ENCODE measurements at places on chromosomes 11 and 22. TPM values are rescaled to one million over a fixed set of nuclear protein-coding genes. Genes with fewer than 3 reads are reported as not detected.
A peak's percentile ranks its signal among the peaks of the same experiment; 100 is the strongest.

The OR5B21 gene
- not detected for total RNA-seq

DNA sequence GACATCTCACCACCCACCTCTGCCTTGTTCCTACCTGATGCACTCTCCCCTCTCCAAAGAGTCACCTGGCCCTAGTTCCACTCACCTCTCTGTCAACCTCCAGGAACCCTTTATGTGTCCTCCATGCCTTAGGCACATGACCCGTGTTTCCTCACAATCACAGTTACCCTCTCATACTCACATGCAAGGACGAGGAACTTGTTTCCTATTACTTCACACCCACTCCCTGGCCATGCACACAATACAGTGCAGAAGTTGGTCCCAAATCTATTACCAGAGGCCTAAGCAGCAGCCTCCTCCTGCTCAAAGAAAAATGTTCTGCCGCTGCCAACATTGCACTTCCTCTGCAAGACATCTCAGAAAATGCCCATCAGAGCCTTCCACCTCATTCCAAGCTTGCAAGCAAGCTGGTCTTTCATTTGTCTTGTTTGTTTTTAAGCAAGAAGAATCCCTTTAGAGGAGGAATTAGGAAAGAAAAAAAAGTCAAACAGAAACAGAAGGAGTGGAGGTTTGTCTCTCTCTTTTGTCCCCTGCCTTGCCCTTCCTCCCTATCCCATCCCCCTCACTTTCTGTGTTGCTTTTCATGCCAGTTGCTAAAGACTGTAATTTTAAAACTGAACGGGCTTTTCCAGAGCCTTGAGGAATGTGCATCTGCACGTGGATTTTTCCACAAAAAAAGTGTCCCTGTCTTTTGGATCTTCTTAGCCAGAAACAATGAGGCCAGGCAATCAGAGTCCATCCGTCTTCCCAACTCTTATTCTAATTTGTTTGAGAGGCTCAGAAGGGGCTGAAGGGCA is 63.4 kb downstream of the KCNJ1 start:
- no peak for DNase-seq

The HEPHL1 gene
- total RNA-seq: not detected

DNA sequence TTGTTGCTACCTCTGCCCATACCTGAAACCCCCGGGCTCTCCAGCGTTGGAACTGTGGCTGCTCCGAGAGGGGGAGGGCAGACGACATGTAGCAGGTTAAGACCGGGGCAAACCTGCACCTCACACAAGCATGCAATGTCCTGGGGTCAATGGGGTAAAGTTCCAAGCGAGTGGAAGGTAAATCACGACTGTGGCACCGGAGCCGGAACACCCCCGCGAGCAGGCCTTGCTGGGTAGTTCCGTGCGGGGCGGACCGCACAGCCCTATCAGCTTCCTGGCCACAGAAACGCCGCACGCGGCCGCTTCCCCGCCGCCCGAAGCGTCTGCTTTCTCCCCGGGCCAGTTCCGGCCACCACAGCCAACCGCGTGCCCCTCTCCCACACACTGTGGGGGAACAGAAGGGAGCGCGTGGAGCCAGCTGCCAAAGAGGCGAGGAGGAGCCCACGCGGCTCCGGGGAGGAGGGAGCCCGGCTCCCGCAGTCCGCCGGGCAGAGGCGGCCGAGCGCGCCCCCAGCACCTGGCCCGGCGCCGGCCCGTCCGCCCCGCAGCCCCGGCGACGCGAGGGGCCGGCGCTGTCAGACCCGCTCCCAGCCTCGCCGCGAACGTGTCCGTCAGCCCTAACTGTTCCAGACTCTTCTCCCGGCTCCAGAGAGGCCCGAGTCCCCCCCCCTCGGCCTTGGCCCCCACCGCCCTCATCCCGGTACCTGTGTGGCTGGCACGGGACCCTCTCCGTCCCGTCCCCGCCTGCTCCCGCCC is 1.6 kb downstream of the SPTBN2 start:
- no peak for DNase-seq

GRCh38 chr11:96050435-96051182 is 126.7 kb upstream of the MTMR2 start:
- DNase-seq: no peak

GRCh38 chr22:20741634-20742581 is 32.0 kb upstream of the SERPIND1 start:
- DNase-seq: no peak

DNA sequence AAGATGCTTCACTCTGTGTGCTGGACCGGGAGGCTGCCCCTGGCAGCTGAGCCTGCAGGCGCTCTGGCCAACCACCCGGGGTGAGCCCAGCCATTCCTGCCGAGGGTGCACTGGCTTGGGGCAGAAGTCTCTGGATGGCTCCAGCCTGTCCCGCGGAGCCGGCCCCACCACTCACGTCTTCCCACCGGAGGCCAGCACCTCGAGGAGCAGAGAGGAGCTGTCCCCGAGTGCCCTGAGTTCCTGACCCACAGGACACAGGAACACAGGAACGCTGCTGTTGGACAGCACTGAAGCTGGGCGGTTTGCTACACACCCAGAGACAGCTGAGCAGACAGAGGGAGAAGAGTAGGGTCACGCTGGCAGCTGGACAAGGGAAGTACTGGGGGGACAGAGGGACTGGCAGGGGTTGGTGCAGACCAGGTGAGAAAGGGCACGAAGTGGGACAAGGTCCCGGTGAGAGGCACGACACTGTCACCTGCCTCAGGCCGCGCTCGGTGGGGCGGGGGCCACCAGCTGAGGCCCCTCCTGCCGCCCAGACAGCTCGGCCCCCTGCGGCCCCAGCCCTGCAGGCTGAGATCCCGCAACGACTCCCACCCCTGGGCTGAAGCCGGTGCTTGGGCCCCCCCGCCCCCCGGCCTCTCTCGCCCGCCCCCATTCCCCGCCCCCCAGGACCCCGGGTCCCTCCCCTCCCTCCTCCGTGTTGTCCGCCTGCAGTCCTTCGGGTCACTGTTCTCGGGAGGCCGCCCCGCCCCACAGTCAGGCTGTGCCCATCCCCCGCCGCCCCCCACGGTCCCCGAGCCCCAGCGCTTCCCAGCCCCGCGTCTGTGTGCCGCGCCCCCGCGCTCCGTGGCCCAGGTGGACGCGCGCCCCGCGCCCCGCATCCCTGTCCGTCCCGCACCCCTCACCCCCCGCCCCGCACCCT is 624 bp upstream of the B4GALNT4 start:
- DNase-seq: no peak

DNA sequence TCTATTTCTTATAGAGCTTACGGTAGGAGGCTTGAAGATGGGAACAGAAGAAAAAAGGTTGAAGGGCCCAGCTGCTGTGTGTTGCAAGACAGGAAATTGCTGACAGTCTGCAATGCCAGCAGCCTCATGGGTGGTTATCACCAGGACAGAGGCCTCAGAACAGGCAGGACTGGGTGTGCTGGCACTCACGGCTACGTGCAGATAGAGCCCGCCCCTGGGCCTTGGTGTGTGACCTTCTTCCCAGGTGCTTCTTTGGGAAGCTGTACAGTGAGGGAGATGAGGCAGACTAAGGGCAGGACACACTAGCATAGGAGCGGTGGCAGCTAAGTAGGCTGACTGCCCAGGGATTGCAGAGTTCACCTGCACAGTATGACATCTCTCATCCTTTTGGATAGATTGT is 12.6 kb downstream of the PRAME start:
- no peak for DNase-seq

DNA sequence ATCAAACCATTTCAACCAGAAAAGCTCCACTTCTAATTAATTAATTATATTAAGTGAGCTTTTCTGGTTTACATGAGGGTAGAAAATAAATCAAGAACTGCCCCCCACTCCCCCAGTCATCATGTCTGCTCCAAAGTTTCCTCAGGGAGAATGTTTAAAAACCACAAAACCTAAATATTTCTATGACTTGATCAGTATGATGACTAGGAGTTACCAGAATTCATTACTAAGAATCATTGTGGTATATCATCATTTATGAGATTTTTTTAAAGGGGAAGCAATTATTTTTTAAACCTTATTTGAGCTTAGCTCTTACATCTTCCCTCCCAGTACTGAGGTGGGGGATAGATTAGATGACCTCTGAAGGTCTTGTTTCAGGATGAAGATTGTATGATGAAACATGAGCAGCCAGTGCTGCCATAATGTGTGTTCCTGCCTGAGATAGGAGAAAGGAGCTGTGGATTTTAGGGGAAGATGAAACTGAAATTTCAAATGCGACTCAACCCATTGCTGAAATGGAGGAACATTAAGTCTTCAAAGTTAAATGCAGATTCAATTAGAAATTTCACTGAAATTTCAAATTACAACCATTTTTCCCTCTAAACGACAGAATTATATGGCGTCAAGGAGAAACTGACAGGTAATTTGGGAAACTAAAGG is 401.3 kb upstream of the CADM1 start:
- DNase-seq: no peak

DNA sequence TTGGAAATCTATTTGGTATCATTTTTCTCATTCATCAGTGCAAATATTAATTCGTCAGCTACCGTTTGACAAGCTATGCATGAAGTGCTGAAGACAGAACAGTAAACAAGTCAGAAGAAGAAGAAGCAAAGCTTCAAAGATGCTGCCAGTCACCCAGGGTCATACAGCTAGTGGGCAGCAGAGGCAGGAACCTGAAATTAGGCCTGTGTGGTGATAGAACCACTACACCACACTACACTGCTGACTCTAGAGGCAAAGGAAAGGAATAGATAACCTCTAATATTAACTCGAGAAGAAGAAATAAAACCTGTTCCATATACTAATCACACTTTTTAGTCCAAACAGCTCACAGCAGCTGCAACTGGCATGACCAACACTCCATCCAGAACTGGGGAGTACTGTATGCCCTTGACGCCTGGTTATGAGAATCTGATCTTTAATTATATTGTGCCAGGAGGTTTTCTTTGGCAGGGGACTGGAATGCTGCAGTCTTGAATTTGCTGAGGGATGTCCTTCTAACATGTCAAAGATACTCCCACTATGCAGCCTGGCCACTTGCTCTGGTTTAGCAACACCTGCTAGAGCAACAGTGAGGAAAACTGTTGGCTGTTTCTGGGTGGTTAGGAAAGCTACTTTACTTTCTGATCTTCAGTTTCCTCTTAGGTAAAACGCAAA is 73.0 kb downstream of the PAK1 start:
- DNase-seq: no peak

The SYT13 gene
- 0.64 TPM for total RNA-seq

The RBMXL2 gene
- total RNA-seq: not detected

- DNase-seq: peak; percentile 47
Measured at GRCh38 chr11:8234910-8235309, 28.8 kb downstream of the LMO1 start.

- no peak for DNase-seq
Measured at GRCh38 chr11:121467471-121467870, 14.7 kb upstream of the SORL1-AS1 start.

DNA sequence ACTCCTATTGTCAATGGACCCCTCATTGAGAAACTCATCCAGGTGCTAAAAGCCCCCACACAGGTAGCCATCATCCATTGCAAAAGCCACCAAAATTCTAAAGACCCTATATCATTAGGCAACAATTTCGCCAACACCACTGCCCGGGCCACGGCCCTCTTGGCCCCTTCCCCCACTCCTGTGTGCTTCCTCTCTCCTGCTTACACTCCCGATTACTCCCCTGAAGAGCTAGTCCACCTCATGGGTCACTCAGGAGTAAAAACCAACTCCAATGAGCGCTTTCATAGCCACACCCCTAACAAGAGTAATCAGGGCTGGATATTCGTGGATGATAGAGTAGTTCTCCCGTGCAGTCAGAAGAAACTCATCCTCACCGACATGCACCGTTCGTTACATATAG is 8.9 kb upstream of the OR56A3 start:
- DNase-seq: no peak

DNA sequence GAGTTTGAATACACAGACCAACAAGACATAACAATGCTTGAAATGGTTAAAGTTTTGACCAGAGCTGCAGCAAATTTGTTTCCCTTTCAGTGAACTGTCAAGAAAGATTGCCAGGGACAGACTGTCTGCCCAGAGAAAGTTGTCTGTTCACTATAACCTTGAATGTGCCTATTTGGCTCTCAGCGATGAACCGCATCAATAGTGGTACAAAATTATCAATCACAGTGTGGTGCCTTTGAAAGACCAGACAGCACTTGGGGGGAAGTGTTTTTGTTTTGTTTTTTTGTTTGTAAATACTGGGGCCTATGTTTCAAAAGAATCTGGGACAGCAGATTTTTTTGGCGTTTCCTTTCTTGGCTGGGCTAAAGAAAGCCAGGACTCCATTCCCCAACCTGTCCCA is 123.1 kb downstream of the CD44 start:
- no peak for DNase-seq

DNA sequence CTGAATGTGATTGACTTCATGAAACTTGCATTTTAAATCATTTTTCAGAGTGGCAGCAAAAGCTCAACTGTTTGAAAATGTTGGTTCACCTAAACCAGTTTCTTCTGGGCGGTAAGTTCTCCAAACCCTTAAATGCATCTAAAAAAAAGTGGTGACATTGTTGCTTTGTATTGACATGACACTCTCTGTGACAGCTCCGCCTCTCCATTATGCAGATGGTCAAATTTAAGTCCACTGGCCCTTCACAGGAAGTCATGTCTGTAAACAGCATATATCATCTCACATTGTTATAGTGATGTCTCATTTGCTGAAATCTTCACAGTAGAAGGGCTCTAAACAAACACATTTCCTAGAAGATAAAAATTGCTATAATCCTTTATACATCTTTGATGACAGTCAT is 150.7 kb downstream of the PGR start:
- DNase-seq: no peak

DNA sequence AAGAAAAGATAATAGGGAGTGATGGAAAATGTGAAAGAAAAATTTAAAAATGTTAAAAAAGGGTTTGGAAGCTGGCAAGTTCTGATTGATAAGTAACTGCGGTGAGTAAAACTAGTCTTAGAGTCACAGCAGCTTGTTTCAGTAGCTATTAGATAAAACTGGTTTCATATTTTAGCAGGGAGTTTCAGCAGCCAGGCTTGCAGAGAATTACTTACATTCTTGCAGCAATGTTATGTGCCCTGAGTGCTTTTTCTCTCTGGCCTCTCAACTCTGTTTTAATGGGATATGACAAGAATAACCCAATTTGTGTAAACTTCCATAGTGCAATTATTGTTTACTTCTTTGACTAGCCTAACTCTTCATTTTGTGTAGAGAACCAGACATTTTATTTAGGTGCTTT is 33.6 kb downstream of the PPME1 start:
- DNase-seq: no peak
